Ovary (tissue), 10 donors: ENCODE measurements at places on chromosomes 16 and 17. TPM values are rescaled to one million over a fixed set of nuclear protein-coding genes. Genes with fewer than 3 reads are reported as not detected.

DNA sequence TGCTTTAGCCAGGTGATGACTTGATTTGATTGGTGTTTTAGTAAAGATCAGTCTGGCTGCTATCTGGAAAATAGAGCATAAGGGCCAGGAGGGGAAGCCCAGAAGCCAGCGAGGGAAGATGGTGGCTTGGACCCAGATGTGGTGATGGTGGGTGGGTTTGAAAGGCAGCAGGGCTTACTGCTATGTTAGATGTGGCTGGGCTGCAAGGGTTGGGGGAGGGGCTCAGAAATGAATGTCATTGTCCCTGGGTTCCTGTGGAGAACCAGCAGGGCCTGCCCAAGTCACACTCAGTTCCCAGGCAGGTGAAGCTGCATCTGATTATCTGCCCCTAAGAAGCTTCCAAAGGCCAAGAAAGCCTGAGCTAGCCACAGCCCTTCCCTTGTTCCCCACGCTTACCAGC lies 71.7 kb upstream of the BRD7 start:
- no peak overlapping the region for H3K4me3 ChIP-seq
- H3K4me1 ChIP-seq: no peaks in the 10 kb centered on the region
- no peaks in the 10 kb centered on the region for H3K36me3 ChIP-seq
- H3K27ac ChIP-seq: no peak overlapping the region

DNA sequence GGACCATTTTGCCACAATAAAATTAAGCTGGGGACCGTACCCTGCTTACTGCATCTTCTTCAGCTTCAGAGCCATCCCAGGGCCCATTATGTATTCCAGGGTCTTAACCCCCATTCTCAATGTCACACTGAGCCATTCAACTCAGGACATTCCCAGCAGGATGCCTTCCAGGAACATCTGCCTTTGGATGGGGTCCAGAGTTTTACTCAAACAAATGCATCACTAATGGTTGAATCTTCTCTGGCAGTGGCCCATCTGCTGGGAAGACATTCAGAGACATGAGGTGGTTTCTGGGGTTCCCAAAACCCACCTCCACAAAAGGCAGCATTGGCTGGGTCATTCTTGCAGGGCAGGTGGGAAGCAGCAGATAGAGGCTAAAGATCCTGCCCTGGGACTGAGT lies 3.4 kb upstream of the SEC14L5 start:
- H3K4me3 ChIP-seq: no peak overlapping the region
- DNase-seq: no peak
- H3K4me1 ChIP-seq: peaks cover 4% of the 10 kb centered on the region
- no peak overlapping the region for H3K27ac ChIP-seq

GRCh38 chr16:86964796-86965241 lies 352.4 kb downstream of the C16orf95 start:
- no peaks in the 10 kb centered on the region for H3K27me3 ChIP-seq
- no peaks in the 10 kb centered on the region for H3K4me1 ChIP-seq
- DNase-seq: no peak

The CTRB2 gene
- 2.8 TPM for total RNA-seq

- no peaks in the 10 kb centered on the region for H3K4me1 ChIP-seq
- DNase-seq: no peak
- H3K36me3 ChIP-seq: no peaks in the 10 kb centered on the region
- H3K27me3 ChIP-seq: no peaks in the 10 kb centered on the region
- no peak overlapping the region for H3K27ac ChIP-seq
Observed at GRCh38 chr17:45705123-45706009, 78.8 kb upstream of the CRHR1 start.

- no peak overlapping the region for H3K4me3 ChIP-seq
- no peaks in the 10 kb centered on the region for H3K27me3 ChIP-seq
- DNase-seq: no peak
- H3K4me1 ChIP-seq: peaks cover 4% of the 10 kb centered on the region
Observed at GRCh38 chr17:30917050-30917449, 4.7 kb upstream of the ADAP2 start.

The GAS7 gene
- total RNA-seq: 48.0 TPM

GRCh38 chr16:51577621-51578303 lies 426.7 kb upstream of the SALL1 start:
- DNase-seq: no peak
- H3K4me1 ChIP-seq: no peaks in the 10 kb centered on the region
- no peaks in the 10 kb centered on the region for H3K27me3 ChIP-seq
- H3K4me3 ChIP-seq: no peak overlapping the region
- H3K36me3 ChIP-seq: no peaks in the 10 kb centered on the region

DNA sequence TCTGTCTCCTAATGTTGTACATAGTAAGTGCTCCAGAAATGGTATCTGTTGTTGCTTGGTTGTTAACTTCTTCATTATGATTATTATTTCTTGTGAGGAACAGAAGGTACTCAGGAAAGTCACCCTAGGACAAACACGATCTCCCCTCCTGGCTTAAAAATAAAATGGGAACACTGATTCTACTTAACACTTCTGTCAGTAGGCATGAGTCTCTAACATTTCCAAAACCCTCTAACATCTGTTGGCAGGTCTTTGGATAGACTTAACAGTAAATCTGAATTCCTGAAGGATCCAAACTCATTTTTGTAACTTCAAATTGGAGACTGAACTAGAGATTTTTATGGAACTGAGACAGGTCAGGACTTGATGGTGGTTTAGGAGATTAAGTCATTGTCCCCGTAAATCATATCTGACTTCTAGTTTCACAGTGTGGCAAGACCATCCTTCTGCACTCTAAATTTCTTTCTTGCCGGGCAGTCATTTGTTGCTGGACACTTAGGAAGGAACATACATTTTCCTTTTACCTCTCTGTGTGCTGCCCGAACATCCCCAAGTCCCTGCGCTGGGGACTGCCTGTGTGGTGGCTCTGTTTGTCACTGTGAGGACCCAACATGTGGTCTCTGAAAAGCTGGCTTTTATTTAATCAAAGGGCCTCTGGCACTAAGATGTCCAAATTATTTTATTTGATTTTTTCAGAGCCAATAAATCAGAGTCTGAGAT lies 149.9 kb downstream of the NPIPB5 start:
- H3K4me3 ChIP-seq: no peak overlapping the region
- no peak for DNase-seq
- no peaks in the 10 kb centered on the region for H3K36me3 ChIP-seq
- no peaks in the 10 kb centered on the region for H3K27me3 ChIP-seq
- no peak overlapping the region for H3K27ac ChIP-seq

DNA sequence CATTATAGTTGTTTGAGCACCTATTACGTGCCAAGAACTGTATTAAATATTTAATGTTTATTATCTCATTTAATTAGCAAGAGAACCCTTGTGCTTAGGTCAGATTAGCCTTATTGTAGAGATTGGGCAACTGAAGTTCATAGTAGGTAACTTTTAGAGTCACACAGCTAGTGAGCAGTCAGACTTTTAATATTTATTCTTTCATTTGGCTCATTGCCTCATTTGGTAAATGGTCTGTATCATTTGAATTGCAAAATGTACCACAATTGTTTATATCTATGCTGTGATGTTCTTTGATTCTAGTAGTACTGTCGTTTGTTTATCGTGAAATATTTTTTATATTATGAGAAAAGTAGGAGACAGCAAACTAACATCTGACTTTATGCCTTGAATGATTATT lies 7.6 kb downstream of the CLTC start:
- H3K4me1 ChIP-seq: peaks cover 12% of the 10 kb centered on the region
- DNase-seq: no peak
- no peaks in the 10 kb centered on the region for H3K36me3 ChIP-seq

GRCh38 chr17:58275417-58275816 lies 5.3 kb downstream of the MPO start:
- H3K36me3 ChIP-seq: no peaks in the 10 kb centered on the region
- no peaks in the 10 kb centered on the region for H3K4me1 ChIP-seq

- no peak for DNase-seq
- H3K36me3 ChIP-seq: no peaks in the 10 kb centered on the region
- no peaks in the 10 kb centered on the region for H3K27me3 ChIP-seq
Observed at GRCh38 chr16:14405611-14406537, 224.2 kb downstream of the PARN start.

The OTOA gene
- not detected for total RNA-seq

GRCh38 chr17:7856011-7856810 lies 1.1 kb downstream of the NAA38 start:
- no peaks in the 10 kb centered on the region for H3K27me3 ChIP-seq
- peak; percentile 69 for DNase-seq
- no peaks in the 10 kb centered on the region for H3K36me3 ChIP-seq
- peaks cover 8% of the 10 kb centered on the region for H3K4me1 ChIP-seq
- peak overlapping the region; percentile 71 for H3K4me3 ChIP-seq

GRCh38 chr16:66706506-66706880 lies 9.9 kb upstream of the CMTM4 start:
- H3K36me3 ChIP-seq: no peaks in the 10 kb centered on the region
- no peaks in the 10 kb centered on the region for H3K4me1 ChIP-seq
- no peak overlapping the region for H3K4me3 ChIP-seq
- H3K27ac ChIP-seq: no peak overlapping the region

DNA sequence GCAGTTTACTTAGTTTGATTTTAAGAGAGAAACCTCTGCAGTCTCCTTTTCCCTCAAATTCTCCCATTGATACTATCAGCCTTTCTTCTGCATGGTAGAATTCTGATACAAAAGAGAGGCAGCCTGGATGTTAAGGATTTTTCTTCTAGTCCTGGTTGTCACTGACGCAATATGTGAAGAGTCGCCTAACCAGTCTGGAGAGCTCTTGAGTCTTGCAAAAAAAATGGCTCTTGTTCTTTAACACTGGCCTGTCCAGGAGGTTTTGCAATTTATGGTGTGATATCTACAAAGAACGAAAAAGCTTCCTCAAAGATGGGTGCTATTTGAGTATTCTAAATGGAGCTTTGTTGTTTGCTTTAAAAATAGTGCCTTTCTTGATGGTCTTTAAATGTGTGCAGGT lies 28.9 kb downstream of the COX10 start:
- H3K27me3 ChIP-seq: no peaks in the 10 kb centered on the region
- H3K4me1 ChIP-seq: no peaks in the 10 kb centered on the region
- H3K27ac ChIP-seq: no peak overlapping the region
- H3K36me3 ChIP-seq: no peaks in the 10 kb centered on the region

DNA sequence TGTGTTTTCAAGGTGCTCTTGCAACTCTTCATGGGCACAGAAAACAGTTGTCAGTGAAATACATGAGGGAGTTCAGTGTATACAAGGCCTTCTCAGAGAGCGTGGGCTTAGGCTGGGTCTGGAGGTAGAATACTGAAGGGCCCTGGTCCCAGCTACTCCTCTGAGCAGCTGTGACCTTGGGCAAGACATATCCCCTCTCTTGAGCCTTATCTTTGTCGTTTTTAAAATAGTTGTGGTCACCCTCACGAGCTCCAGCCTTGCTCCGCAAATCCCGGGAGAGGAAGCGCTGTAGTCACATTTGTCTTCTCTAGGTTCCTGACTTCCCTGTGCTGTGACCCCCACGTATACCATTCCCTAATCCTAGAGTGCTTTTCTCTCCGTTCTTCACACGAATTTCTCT lies 3.6 kb downstream of the ZNRF1 start:
- H3K27me3 ChIP-seq: no peaks in the 10 kb centered on the region
- no peaks in the 10 kb centered on the region for H3K36me3 ChIP-seq
- DNase-seq: no peak
- H3K27ac ChIP-seq: no peak overlapping the region
- no peak overlapping the region for H3K4me3 ChIP-seq
- H3K4me1 ChIP-seq: peaks cover 1% of the 10 kb centered on the region

The CCL3 gene
- total RNA-seq: 0.61 TPM

The CDK5R1 gene
- total RNA-seq: 2.4 TPM

- peak overlapping the region; percentile 46 for H3K27ac ChIP-seq
- no peaks in the 10 kb centered on the region for H3K27me3 ChIP-seq
- peaks cover 5% of the 10 kb centered on the region for H3K4me1 ChIP-seq
- H3K4me3 ChIP-seq: peak overlapping the region; percentile 11
- no peaks in the 10 kb centered on the region for H3K36me3 ChIP-seq
Observed at GRCh38 chr17:80833952-80834892, 157.4 kb upstream of the CHMP6 start.

- no peaks in the 10 kb centered on the region for H3K36me3 ChIP-seq
- H3K27me3 ChIP-seq: no peaks in the 10 kb centered on the region
- no peak for DNase-seq
Observed at GRCh38 chr17:72613806-72614292, 478.6 kb downstream of the SLC39A11 start.

DNA sequence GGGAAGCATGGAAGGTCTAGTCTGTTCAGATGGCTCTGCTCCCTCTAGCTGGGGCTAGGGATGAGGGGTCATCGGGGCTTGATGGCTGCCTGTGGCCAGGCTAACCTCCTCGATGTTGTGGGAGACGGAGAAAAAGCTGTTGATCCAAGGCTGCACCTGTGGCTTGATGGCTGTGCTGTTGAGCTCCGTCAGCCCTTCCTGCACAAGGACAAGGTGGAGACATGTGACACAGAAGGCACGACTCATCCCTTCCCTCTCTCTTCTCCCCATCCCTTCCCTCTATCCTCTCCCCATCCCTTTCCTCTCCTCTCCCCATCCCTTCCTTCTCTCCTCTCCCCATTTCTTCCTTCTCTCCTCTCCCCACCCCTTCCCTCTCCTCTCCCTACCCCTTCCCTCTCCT lies 28.2 kb downstream of the FCSK start:
- no peak overlapping the region for H3K4me3 ChIP-seq
- no peaks in the 10 kb centered on the region for H3K4me1 ChIP-seq
- no peaks in the 10 kb centered on the region for H3K36me3 ChIP-seq
- no peak overlapping the region for H3K27ac ChIP-seq
- no peak for DNase-seq

DNA sequence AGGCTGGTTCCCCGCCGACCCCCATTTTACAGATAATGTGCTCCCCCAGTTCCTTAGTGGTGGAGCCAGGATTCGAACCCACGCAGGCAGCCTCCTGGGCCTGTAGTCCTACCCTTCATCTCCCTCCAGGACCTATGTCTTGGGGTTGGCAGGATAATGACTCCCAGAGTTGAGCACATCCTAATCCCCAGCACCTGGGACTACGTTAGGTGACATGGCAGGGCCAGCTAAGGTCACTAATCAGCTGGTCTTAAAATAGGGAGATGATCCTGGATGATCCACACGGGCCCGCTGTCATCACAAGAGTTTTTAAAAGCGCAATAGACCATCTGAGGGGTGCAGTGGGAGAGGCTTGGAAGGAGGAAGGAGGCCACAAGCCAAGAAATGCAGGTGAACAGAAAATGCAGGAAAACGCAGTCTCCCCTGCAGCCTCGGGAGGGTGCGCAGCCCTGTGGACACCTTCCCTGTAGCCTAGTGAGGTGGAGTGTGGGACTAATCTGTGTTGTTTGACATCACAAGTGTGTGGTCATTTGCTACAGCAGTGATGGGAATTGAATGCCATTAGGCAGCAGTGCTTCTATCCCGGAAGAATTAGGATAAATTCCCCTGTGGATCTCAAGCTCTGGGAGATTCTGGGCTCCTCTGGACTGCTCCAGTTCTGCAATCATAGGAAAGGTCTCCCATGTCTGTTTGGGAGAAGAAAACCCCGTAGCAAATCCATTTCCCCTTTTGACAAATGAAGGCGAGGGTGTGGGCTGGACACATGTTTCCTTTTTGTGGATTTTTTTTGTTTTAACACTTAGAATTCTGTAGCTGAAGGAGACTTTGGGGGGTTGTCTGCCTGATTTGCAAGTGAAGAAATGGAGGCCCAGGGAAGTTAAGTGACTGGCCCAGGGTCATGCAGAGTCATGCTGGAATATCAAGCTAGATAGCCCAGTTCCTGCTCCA lies 297.7 kb downstream of the SEC14L1 start:
- H3K27me3 ChIP-seq: no peaks in the 10 kb centered on the region
- H3K4me1 ChIP-seq: peaks cover 47% of the 10 kb centered on the region
- H3K27ac ChIP-seq: no peak overlapping the region

The ASPA gene
- 5.0 TPM for total RNA-seq
